ENCODE measurements at places on chromosomes 2 and 18.

DNA sequence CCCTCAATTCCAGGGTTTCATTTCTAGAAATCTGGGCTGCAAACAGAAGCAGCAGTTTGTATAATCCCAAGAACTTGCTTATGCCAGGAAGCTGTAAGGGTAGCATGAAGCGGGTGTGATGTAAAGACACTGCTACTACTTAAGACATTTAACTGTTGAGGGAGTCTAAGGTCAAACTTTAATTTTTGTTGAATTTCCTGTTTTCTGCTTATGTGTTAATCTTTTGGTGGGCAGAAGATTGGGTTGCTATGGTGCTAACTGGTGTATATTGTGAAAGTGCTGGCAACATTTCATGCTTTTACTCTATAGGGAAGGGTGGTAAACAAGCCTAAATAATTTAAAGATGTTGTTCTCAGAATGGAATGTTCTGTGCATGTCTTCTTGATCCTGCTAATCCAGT, 2.7 kb downstream of the NCOA1 start:
- DNase-seq = peak; percentile 43

DNA sequence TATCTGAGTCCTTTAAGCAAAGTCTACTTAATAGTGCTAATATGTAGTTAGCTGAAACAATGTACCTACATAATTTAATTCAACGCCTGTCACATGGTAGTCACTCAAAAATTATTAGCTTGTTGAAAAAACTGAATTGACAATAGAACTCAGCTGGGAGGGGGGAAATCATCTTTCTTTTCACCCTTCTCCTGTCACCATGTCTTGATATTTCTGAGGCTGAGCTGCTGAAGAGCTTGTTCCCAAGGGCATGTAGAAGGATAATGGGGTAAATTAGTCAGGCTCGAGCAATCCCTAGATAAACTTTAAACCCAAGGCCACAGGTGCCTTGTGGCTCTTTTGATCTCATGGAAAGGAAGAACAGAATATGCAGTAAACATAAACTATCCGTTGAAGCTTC, 339.6 kb upstream of the LRATD1 start:
- DNase-seq = no peak

DNA sequence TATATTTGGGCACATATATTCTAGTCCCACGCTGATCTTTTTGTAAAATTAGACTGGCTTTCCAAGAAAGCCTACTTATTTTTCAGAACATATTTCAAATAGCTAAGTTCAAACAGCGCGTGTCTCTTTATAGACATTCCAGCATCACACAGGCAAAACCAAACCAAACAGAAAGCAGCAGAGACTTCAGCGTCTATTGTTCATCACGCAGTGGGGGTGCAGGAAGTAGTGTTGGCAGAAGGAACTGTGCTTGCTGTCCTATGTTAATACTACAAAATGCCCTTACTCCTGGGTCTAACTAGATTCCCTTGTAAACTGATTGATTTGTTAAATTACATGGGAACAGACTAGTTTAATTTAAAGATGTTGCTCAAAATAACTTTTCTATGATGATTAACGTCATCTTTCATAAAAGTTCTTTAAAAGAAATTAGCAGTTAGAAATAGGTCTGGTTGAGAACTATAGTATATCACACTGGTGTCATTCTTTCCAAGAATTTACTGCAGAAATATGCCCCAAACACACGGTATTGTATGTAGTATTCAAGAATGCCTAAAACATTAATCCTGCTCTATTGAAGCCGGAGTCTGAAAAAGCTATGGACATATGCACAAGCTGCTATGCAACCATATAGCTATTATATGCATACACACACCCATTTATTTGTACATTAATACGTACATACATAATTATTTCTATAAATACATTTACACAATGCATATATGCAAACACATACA, 436.3 kb downstream of the CBLN2 start:
- DNase-seq = peak; percentile 69

DNA sequence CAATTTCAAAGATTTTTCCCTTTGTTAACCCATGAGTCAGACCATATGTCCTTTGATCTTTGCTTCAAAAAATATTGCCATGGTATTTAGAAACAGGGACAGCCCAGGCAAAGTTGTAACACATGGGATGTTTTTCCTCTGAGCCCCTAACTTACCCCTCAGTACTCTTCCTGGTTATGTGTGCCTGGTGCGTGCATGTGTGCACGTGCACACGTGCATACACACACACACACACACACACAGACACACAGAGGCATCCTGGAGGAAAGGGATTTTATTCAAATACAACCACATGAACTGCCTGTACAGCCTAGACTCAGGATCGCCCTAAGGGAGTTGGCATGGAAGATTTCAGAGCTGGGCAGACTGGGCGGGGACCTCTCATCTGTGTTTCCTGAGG, 5.1 kb downstream of the AFF3 start:
- DNase-seq = no peak

DNA sequence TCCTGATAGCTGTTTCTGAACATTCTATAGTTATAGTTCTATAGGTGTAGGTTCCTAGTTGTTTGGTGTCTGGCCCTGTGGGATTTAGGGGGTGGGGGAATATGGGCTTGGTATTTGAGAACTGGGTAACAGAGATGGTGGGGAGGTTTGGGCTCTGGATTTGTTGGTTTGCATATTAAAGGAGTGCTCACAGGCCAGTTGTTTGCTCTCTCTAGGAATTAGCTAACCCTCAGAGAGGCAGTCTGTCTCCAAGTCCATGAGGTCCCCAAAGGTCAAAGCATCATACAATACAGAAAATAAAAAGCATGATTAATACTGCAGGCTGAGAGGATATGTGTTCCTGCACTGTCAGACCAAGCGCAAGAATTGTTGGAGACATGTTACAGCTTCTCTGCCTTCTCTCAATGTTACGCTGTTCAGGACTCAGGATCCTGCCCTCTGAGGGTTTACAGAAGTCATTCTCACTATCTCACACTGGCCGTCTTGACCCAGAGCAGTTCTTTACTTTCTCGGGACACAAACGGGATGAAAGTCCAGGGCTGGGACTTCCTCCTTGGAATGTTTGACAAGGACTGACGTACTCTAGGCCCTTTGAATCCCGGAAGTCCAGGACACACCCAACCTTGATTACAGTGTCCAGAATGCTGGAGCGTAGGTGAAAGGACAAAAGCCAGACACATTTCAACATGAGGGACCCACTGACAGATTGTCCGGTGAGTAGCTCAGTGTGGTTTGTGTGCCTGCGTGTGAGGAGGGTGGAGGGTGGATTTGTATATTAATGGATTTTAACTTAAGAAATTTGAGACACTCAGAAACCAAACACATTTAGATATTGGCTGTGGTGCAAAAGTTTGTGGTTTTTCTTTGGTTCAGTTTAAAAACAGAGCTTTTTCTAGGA, at the start of gene NOSTRIN:
TSS of gene NOSTRIN (plus strand) at position 677 of the 898 bp plus-strand sequence. CDS start at position 687, 10 bp downstream.
- DNase-seq = peak; percentile 31

DNA sequence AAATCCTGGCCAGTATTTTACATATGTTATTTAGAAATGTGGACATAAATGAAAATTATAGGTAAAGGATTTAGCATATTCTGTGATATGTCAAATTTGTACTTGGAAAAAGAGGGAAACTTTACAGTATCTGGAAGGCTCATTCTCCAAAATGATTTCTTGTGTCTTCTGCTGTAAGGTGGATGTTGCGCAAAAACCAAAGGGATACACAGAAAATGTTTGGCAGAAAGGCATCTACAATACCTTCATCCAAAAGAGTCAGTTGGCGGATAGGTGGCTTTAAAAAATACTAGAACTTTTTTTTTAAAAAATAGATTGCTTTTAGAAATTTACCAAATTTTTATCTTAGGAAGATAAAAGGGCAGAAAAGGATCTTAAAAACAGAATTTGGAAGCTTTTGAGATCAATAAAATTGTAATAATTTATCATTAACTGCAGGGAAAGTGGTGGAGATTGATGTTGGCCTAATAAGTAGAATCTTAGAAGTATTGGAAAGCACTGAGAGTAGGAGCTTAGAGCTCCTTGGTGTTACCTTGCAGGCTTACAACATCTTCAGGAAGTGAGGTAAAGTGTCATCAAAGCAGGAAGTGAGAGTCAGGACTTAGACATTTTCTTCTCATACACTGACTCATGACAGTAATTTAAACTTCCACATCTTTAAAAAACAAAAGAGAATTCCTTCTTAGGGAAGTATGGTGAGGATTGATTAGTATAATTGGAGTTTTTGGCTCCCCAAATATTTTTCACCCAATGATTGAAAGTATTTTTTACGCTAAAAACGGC, 2.1 kb downstream of the NABP1 start:
- DNase-seq = peak; percentile 89

GRCh38 chr2:43609290-43609918, 13.6 kb upstream of the THADA start:
- peak; percentile 49 for DNase-seq

DNA sequence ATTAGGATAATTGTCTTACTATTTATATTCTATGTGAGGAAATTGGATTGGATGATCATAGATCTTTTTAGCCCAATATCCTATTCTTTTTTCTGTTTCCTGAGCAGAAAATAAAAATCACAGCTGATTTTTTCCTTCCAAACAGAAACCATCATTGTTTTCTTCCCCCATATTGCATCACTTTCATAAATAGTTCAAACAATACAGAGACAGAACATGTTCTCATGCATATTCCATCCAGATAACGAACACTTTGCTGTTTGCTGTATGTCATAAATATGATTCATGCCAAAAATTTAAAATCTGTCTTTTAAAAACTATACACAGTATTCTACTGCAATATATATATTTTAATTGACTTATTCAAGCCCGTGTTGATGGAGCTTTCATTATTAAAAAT, 22.0 kb upstream of the RALBP1 start:
- DNase-seq = no peak

DNA sequence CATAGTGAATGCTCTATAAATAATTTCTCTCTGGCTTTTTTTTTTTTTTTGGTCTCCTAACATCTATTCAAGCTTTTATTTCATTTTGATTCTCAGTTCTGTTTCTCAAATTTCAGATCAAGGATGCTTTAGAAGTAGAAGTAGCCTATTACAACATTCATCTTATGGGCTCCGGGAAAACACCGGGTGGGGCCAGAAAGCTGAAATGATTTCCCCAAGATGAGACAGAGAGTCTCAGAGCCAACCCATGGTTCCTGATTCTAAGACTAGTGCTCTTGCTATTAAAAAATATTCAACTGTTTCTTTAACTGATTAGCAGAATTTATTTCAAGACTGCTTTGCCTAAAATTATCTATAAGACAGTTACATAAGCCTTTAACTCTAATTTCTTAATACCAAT, 147.2 kb upstream of the CCDC68 start:
- DNase-seq = no peak

DNA sequence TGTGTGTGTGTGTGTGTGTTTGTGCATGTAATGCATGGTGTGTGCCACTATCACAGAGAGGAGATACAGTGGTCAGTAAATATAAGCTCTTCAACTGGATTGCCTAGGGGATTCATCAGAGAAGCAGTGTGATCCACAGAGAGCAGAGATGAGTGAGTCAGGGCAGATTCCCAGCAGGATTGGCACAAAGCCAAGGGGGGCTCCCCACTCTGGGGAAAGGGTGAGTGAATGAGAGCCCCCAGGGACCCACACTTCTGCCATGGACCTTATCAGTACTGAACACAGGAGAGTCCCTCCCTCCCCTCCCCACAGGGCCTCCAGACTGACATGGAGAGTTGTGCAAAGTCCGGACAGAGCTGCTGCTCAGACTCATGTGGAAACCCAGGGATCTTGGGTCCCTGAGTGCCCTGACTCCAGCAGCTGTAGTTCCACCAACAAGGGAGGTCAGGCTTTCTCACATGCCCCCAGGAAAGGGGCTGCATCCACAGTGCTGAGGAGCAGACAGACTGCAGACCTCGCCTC, 748.8 kb downstream of the NR4A2 start:
- DNase-seq = no peak

GRCh38 chr2:73938718-73939352, 12.2 kb downstream of the DGUOK start:
- DNase-seq = peak; percentile 86

- no peak for DNase-seq
Measured at GRCh38 chr2:37918742-37919186, 6.3 kb upstream of the RMDN2 start.

DNA sequence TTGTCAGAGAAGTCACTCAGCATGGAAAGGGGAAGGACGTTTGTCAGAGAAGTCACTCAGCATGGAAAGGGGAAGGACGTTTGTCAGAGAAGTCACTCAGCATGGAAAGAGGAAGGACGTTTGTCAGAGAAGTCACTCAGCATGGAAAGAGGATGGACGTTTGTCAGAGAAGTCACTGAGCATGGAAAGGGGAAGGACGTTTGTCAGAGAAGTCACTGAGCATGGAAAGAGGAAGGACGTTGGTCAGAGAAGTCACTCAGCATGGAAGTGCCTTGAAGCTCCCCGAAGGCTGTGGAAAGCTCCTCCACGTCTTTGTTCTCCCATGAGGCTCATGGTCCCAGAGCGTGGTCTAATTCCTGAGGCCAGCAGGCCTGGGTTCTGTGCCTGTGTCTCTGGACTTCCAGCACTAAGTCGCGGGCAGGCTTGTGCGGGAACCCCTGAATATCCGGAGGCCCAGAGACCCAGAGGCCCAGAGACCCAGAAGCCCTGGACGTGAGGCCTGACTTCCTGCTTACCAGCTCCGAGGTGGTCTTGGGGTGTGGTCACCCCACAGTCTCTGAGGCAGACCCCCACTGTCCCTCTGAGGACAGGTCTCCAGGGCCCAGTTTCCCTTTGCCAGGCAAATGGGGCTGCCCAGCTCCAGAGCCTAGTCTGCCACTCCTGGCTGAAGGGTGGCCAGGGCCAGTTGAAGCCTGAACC, 70.4 kb upstream of the TWIST2 start:
- DNase-seq = no peak

DNA sequence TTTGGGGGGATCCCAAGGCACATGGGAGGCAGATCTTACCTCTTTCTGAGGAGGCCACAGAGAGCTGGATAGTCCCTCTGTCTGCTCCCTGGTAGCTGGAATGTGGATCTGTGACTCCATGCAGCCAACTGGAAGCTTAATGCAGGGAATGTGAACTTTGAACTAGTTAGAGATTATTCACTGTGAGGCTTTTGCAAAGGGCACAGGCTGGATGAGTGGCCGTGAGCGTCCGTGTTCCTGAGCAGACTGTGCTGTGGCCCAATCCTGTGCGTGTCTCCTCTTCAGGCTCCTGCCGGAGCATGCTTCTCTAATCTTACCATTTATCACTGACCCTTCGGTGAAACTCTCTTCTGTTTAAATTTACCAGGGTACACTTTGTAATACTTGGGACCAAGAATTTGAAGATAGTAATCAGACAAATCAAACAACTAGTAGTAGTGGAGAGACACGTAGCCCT, 187.6 kb downstream of the PTPRM start:
- no peak for DNase-seq

DNA sequence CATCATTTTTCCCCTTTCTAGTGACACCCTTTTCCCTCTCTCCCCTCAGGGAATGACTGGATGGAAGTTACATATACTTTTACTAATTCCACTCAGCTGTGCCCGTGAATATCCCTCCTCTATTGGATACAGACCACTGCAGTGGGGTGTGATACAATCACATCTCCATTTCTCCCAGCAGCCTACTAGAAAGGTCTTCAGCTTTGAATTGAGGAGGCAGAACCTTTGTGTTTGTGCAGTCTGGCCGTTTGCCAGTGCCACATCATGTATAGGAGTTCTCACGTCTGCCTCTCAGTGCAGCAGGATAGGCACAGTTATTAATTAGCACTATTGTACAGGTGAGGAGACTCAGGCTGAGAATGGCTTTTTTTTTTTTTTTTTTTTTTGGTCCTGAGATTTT, 16.4 kb downstream of the TNFRSF11A start:
- no peak for DNase-seq

GRCh38 chr2:100955226-100955625, 46.9 kb upstream of the RPL31 start:
- no peak for DNase-seq

- no peak for DNase-seq
Measured at GRCh38 chr2:230935130-230935430, 10.0 kb upstream of the GPR55 start.

All from fibroblast of skin of right biceps (primary cell).